ENCODE measurements at places on chromosomes 7 and 10.

- DNase-seq = no peak
Observed at GRCh38 chr7:95777269-95777668, 4.9 kb downstream of the DYNC1I1 start.

GRCh38 chr10:17737027-17737965 is 14.7 kb upstream of the TMEM236 start:
- DNase-seq = no peak

- DNase-seq = no peak
Observed at GRCh38 chr7:150891740-150892139, 39.4 kb downstream of the AOC1 start.

- DNase-seq = no peak
Observed at GRCh38 chr10:88538048-88538447, 45.1 kb downstream of the RNLS start.

DNA sequence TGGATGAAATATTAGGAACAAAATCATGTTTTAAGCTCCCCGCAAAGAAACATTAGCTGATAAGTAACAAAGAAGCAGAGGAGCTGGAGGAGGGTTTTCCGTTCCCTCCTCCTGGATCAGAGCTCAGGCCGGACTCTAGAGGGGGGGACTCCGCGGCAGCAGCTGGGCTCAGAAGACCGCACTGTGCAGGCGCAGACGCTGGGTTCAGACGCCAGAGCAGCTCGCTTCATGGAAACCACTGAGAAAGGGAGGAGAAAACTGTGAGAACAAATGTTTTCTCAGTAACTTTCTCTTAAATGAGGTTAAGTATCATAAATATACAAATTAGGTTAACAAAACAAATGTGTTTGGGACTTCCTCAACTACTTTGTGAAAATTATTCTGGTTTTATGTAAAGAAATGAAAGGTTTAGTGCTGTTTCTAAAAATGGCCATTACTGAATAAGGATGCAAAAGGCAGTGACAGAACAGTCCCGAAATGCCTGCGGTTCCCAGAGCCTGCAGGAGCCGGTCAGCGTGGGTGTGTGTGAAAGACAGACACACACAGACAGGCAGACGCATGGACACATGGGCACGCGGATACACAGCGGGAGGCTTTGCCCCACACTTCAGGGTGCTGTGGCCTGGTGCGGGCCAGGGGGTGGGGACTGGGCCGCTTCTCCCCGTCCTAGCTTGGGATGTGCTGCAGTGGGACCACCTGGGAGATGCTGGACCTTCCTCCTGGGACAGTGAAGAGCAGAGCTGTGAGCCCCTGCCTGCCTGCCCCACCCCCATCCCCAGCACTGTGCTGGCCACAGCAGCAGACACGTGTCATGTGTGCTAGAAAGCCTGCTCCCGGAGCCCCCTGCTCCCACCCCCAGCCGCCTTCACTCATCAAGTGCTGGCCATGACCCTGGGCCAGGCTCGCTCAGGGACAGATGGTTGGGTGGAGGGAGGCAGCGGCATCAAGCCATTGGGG is 20.3 kb upstream of the ADGRA1 start:
- DNase-seq = no peak

- DNase-seq = no peak
Observed at GRCh38 chr7:112050250-112050881, 155.8 kb downstream of the DOCK4 start.

- no peak for DNase-seq
Observed at GRCh38 chr10:58565271-58565670, 52.6 kb downstream of the BICC1 start.

- no peak for DNase-seq
Observed at GRCh38 chr7:116499168-116500077, at the start of gene CAV2. TSS of gene CAV2 (plus strand) at chr7:116499738. CDS start at chr7:116499782, 44 bp downstream.

DNA sequence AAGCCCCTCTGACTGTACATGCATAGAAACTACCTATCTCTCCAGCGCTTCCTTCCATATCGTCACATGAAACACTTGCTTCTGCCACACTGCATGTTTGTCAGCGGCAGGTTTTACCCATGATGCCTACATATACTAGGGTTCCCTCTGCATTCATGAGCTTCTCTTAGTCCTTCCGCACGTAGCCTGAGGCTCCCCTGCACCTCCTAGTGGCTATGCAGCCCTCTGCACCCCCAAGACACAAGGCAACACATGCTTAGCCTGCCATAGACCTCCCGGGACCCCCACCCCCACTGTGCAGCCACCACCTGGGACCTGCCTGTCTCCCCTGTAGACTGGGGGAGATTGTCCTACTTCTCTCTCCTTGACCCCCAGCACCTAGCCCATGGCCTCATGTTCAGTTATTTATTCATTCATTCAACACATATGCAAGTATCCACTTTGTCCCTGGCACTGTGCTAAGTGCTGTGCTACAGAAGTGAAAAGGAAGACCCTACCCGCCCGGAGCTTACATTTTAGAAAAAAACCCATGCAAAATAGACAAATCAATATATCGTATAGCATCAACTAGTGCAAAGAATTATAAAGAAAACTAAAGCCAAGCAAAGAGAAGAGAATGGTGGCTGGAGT is 23.5 kb downstream of the TMEM273 start:
- no peak for DNase-seq

DNA sequence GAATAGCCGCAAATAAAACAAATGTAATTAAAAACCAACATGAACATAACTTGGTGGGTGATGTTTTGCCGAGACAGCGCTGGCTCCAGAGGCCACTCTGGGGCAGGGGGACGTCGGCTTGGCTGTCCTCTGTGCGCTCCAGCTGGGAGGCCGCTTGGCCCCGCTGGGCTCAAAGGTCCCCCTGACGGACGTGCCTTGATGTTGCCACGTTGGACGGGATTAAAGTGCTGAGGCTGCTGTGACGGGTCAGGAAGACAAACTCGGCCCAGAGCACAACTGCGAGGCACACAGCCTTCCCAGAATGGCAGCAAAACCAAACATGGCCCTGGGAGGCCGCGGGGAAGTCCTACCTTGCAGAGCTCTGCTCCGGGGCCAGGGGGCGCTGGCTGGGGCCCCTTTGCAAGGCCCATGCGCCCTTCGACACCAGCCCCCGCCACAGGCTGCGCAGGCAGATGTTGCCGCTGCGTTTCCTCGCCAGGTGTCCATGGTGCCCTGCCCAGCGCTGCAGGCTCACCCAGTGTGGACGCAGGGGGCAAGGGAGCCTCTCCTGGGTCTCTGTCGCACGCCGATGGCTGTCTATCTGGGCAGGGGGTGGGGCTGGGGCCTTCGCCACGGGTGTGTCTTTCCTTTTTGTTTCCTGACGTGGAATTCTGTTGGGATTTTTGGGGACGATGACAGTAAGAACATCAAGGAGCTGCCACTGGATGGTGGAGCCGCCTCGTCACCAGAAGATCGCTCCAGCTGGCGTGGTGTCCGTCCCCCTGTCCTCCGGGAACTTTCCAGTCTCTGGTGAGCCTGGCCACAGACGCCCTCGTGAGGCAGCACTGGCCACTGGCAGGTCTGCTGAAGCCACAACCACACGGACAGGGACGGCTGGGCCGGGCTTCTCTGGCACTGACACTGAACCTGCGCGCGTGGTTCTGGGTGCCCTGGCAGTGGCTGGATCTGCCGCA is 99.6 kb upstream of the DIP2C start:
- no peak for DNase-seq

- DNase-seq = no peak
Observed at GRCh38 chr10:17873946-17874345, 64.8 kb downstream of the MRC1 start.

DNA sequence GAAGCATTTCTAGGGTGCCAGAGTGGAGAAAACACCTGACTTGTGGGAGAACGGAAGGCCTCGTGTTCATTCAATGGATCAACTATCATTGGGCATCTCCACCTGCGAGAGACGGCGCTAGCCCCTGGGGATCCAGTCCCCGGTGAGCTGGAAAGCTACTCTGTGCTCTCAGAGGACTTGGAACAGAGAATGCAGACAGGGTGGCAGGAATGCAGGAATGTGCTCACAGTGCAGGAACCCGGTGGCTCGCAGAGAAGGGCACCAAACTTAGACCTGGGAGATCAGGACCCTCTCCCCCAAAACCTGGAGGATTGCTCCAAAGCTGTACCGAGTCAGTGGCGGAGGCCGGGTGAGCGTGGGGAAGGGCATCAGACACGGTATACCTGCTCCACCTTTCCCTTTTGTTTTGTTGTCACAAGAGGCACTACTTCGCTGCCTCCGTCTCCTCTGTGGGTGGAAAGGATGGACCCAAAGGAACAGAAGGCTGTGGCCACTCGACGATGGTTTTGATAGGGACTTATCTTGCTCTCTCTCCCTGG is 569.0 kb upstream of the C7orf33 start:
- DNase-seq = no peak

Measured in activated CD8-positive, alpha-beta memory T cell treated with anti-CD3 and anti-CD28 coated beads for 1 hour (primary cell).